Left cardiac atrium (tissue), 4 donors: ENCODE measurements at places on chromosomes 5 and 9. TPM values are rescaled to one million over a fixed set of nuclear protein-coding genes. Genes with fewer than 3 reads are reported as not detected.
A peak's percentile ranks its signal among the peaks of the same experiment; 100 is the strongest.

- no peak for DNase-seq
These were observed 156.2 kb downstream of the PPP2R2B start for GRCh38 chr5:146722361-146722779.

DNA sequence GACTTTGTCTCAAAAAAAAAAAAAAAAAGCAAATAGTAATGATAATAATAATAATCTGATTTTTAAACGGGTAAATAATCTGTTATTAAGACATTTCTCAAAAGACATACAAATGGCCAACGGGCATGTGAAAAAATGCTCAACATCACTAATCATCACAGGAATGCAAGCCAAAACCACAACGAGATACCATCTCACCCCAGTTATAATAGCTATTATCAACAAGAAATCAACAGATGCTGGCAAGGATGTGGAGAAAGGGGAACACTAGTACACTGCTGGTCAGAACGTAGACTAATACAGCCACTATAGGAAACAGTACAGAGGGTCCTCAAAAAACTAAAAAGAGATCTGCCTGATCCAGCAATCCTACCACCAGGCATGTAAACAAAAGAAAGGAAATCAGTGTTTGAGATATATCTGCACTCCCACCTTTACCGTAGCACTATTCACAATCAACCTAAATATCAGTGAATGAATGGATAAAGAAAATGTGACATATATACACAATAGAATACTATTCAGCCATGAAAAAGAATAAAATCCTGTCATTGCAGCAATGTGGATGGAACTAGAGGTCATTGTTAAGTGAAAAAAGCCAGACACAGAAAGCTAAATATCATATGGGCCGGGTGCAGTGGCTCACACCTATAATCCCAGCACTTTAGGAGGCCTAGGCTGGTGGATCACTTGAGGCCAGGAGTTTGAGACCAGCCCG is 24.9 kb downstream of the VAV2 start:
- no peak for DNase-seq

Gene ARHGEF28
- total RNA-seq, result 3.1 TPM

Gene KIF20A
- total RNA-seq, result 0.13 TPM

DNA sequence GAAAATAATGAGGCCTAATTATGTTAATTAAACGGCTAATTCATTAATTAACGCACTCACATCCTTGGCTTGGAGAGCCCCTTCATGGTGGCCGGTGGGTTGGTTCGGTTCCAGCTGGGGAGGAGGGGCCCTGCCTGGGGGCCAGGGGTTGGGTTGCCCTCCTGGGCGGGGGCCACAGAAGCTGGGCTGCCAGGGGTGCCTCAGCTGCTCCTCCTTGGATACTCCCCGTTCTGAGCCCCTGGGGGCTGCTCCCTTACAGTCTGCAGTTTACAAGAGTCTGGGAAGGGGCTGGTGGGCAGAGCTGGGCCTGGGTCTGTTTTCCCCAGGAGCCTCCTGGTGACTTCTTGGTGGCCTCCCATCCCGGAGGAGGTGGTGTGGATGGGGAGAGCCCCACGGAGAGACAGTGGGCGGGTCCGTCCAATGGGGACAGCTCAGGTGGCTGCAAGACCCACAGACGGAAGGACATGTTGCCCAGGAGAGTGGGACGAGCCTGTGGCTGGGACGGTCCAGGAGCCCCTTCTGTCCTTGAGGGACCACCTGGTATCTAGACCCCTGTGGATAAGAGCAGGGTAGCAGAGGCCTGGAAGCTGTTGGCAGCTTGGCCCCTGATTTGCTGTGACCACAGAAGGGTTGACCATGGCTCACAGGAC is 277.5 kb downstream of the PBX3 start:
- no peak for DNase-seq

- no peak for DNase-seq
These were observed 46.4 kb upstream of the WWC1 start for GRCh38 chr5:168244838-168245559.

DNA sequence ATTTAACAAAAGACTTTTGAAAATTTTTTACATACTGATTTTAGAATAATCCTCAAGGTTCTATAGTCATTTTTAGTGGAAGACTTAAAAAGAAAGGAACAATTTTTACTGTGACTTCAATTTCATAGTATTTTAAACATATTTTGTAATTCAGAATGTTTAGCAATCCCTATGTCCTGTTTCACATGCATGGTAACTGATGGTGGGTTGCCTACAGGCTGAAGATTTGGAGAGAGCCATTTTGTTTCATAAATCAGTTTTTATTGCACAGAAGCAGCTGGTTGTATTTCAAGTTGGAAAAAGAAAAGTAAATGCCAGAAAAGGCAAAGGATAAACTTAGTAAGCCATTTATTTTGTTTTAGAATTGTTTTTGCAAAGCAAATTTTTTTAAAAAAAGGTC is 24.0 kb downstream of the STARD4 start:
- DNase-seq, result no peak

DNA sequence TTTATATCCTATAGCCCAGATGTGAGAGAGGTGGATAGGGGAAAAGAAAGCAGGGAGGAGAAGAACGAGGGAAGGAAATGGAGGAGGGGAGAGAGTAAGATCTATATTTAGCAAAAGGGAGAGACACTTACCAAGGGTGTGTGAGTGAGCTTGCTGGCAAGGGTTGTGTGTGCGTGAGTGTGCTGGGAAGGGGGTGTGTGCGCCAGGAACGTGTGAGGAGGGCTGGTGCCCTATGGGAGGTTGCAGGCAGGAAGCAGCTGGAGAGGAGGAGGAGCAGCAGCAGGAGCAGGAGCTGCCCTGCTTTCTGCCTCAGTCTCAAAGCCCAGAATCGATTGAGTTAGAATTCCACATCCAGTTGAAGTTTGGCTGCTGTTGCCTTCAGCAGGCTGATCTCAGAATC is 148.3 kb upstream of the RUSC2 start:
- peak; percentile 70 for DNase-seq

Gene GPRIN1
- 0.81 TPM for total RNA-seq

Gene ANKRD33B
- 2.0 TPM for total RNA-seq

Gene KLHL3
- total RNA-seq, result 48.0 TPM

DNA sequence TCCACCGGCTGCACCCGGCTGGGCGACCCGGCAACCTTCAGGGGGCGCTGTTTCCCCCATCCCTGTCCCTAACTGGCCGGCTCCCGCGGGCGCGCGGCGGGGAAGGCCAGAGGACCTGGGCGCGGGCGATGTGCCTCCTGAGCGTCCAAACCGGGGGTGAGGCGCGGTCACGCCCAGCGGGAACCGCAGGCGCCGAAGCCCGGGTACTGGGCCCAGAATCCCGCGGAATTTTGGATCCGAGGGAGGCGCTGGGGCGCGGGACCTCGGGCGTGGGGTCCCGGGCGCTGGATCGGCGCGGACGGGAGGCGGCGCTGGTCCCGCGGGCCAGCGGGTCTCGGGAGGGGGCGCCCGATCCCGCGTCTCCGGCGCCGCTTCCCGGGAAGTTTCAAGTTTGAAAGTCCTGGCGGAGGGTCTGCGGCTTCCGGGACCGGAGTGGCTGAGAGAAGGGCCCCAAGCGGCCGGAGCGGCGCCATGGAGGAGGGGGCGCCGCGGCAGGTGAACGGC is at the start of gene PKN3:
PKN3 (plus strand) TSS at position 59 of the 504 bp plus-strand sequence; CDS start at position 472, 413 bp downstream.
- DNase-seq, result peak; percentile 90

Gene GABRA1
- total RNA-seq, result not detected

Gene CDKN2A
- not detected for total RNA-seq

Gene SPZ1
- not detected for total RNA-seq

Gene FGD3
- total RNA-seq, result 2.7 TPM

Gene CNTNAP3
- total RNA-seq, result 13.7 TPM
